Stimulated activated CD4-positive, alpha-beta T cell treated with anti-CD3 and anti-CD28 coated beads, Interleukin-12 subunit alpha, Interleukin-12 subunit beta, amount 100 ng/mL, for 48 hours (primary cell): ENCODE measurements at places on chromosomes 2 and 18.

DNA sequence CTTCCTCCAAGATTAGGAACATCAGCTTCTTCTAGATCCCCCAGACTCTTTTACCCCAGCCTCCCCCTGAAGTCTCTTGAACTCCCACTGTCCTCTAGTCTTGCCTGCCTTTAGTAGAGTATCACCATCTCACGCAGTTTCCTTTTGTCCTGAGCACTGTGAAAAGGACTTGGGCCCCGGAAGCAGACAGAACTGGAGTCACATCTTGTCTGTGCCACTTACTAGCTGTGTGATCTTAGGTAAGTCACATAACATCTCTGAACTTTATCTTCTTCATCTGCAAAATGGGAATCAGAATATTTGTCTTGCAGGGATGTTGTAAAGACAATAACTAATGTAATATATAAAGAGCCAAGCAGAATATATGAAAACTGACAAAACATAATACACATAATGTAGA lies 8.4 kb upstream of the TRABD2A start:
- no peak for DNase-seq

GRCh38 chr2:173436088-173436487 lies 81.4 kb downstream of the CDCA7 start:
- no peak for DNase-seq

GRCh38 chr2:128721096-128721495 lies 402.4 kb upstream of the HS6ST1 start:
- DNase-seq = no peak

- no peak for DNase-seq
Measured at GRCh38 chr2:165462443-165462842, 7.1 kb upstream of the CSRNP3 start.

GRCh38 chr2:69989009-69989408 lies 27.6 kb upstream of the ASPRV1 start:
- DNase-seq = no peak

DNA sequence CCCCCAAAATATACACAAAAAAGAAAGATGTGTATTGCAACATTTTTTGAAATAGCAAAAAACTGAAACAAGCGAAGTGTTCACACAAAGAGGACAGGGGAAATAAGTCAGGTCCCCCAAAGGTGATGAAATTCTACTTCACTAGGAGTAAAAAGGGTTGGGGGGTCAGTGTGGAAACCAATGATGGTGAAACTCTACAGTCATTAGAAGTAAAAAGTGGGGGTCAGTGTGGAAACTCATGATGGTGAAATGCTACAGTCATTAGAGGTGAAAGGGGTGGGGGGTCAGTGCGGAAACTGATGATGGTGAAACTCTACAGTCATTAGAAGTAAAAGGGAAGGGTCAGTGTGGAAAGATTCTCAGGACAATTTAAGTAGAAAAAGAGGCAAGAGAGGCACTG lies 298.2 kb downstream of the EIPR1 start:
- no peak for DNase-seq

DNA sequence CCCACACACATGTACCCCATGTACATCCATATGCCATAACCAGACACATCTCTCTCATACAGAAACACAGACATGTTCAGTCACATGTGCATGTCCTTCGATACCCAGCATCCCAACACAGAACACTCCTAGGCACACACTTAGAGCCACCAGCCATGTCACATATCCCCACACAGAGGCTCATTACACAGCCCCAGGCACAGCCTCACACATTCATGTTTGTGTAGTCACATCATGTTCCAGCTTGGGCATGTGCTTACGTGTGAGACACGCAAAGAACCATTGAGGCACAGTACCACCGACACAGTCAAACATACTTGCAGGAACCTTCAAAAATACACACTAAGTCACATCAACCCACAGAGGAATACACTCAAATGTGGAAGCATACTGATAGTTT lies 17.3 kb downstream of the FBXO41 start:
- no peak for DNase-seq

DNA sequence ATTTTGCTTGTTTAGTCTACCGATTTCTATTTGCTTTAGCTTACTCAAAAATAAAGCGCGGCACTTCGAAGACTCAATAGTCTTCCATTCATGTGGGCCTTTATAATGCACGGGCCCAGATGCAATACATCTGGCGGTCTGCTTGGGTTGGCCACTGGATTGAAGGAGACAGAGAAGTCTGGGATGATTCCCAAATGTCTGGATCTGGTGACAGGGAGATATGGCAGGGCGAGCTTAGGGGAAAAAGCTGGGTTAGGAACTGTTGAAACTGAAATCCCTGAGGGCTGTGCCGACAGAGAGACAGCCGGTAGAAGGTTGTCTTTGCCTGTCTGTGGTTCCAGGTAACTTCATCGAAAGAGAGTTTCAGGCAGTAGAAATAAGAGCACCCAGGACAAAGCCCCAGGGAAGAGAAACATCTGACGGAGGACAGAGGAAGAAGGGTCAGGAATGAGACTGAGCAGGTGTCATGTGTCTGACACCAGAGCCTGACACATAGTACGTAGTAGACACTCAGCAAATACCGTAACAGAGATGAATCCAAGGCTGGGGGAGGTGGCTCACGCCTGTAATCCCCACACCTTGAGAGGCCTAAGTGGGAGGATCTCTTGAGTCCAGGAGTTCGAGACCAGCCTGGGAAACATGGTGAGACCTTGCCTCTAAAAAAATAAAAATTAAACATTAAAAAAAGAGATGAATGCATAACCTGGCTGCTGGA lies 13.6 kb downstream of the CLUL1 start:
- DNase-seq = no peak

- no peak for DNase-seq
Measured at GRCh38 chr2:223007531-223007930, 44.5 kb upstream of the KCNE4 start.
